Posterior vena cava (tissue), 2 donors: ENCODE measurements at places on chromosomes 11 and 22. TPM values are rescaled to one million over a fixed set of nuclear protein-coding genes. Genes with fewer than 3 reads are reported as not detected.

- DNase-seq: no peak
These were observed 5.1 kb downstream of the KRTAP5-7 start for GRCh38 chr11:71532036-71532610.

DNA sequence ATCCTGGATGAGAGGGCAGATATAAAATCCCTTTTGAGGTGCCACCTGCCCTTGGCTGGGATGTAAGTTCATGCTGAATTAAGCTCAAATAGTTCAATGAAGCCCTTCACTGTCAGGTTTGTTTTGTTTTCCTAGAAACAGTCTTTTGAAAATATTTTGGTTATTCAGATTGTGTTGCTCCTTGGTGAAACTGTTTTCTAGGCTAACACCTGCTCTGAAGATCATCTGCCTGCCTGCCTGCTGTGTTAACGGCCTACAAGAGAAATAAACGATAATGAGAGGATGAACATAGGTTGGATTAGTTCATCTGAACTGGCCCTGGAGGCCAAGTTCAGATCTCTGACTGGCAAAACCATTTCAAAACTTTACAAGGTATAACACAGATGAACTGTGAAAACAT lies 67.4 kb downstream of the ZBTB44 start:
- no peak for DNase-seq

- no peak for DNase-seq
These were observed 17.4 kb downstream of the SMCO4 start for GRCh38 chr11:93525601-93526345.

Gene OR52N5
- total RNA-seq: not detected
